Mesothelial cell of epicardium (in vitro differentiated cells): ENCODE measurements at places on chromosomes 6 and 20. TPM values are rescaled to one million over a fixed set of nuclear protein-coding genes. Genes with fewer than 3 reads are reported as not detected.

DNA sequence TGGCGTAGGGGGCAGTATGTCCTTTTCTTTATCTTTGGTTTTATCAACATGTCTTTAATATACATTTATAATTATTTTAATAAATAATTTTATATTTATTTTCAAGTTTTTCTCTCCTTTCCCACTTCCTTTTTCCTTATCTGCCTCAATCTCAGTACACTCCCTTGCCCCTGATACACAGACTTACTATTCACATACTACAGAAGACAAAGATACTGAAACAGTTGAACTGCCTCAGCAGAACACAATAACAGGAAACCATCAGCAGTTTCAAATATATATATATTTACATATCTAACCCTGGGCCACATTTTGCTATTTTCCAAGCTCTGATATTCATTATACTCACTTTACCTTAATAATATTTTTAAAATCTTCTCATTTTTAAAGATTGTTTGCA lies 19.8 kb downstream of the IBTK start:
- no peak for DNase-seq

- DNase-seq, result no peak
Measured at GRCh38 chr6:32607263-32607987, 17.8 kb upstream of the HLA-DRB1 start.

GRCh38 chr6:30260036-30260504 lies 46.9 kb upstream of the TRIM26 start:
- no peak for DNase-seq

- DNase-seq, result no peak
Measured at GRCh38 chr6:36610956-36611336, 16.8 kb downstream of the SRSF3 start.

DNA sequence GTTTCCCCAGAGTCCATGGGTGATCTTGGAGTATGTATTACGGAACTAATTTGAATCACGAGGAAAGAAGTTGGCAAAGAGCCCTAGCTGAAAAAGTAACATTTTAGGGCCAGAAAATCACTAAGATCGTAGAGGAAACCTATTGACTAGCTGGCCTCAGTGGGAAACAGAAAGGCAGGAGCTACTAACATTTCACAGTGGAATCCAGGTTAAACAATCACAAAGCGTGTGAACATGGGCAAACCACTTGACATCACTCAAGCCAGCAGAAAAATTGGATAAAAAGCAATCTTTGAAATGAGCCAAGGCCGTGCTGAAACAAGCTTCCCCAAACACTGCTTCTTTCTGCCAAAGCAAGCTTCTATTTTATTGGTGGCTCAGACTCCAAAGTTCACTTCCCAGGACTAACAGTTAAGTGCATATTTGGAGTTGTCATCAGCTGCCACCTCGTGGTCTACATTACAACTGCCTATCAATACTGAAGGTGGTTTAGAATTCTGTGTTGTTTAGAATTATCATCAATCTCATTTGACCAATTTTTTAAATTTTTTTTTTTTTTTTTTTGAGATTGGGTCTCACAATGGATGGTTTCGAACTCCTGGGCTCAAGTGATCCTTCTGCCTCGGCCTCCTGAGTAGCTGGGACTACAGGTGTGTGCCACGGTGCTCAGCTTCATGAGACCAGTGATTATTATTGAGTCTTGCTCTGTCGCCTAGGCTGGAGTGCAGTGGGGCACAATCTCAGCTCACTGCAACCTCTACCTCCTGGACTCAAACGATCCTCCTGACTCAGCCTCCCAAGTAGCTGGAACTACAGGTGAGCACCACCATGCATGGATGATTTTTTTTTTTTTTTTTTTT lies 10.6 kb downstream of the RPS10 start:
- no peak for DNase-seq

DNA sequence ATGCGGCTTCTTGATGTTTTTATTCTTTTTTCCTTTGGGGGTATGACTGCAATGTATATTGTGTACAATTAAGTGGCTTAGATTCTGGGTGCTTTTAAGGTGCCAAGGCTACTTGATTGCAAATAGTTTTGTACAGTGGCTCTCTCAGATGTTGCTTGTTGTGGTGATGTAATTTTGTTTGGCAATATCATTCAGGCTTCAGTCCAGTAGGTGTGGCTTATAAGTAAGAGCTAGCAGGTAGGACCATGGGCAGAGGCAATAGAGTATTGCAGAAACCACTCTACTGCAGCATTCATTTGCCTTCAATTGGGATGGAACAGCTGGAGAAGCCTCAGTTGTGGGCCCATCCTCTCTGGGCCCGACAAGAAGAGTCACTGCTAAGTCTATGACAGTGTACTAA lies 407.9 kb upstream of the MAN1A1 start:
- DNase-seq, result no peak

GRCh38 chr20:21149344-21149743 lies 23.5 kb downstream of the KIZ start:
- DNase-seq, result no peak

DNA sequence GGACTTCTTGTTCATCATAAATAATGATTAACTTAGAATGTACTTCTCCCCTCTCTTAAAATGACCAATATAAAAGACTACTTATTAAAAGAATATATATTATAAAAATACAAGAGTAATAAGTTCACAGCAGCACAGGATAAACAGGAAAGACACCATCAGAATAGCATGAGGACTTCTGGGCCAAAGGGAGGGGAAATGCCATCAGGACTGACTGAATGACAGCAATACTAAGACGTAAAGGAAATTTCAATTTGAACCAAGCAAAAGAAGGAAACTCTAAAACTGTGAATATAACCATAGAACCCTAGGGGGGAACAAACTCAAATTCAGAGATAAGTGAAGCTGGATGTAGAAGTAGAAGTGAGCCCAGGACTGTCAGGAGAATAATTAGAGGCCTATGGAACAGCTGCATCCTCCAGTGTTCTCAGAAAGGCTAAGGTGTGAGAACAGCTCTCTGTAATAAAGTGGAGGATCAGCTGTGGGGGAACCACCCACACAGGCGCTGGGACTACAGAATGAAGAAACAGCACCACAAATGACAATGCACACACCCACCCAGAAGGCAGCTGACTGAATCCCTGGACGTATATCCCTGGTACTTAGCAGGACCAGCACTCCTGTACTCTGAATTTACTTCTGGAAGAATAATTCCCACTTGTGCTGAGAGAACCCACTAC lies 37.8 kb downstream of the ZHX3 start:
- DNase-seq, result no peak

GRCh38 chr20:4962241-4962855 lies 39.0 kb downstream of the SLC23A2 start:
- no peak for DNase-seq

GRCh38 chr6:134452906-134453305 lies 135.0 kb upstream of the SGK1 start:
- no peak for DNase-seq

GRCh38 chr6:7684843-7685242 lies 41.1 kb upstream of the BMP6 start:
- DNase-seq, result no peak

SLC35B3 gene
- total RNA-seq, result 26.6 to 27.1 TPM (median 27.0 TPM) in 3 replicates

SPATS1 gene
- not detected in 3 replicates for total RNA-seq

RSPO4 gene
- 7.5 to 9.5 TPM (median 8.9 TPM) in 3 replicates for total RNA-seq

HDGFL1 gene
- 0.09 to 0.14 TPM (median 0.11 TPM) in 3 replicates for total RNA-seq

FOXA2 gene
- total RNA-seq, result not detected in 3 replicates

BMP7 gene
- total RNA-seq, result 22.2 to 23.8 TPM (median 23.0 TPM) in 3 replicates
